ENCODE measurements at places on chromosomes 7 and 10.

GRCh38 chr7:151429560-151430331 is 10.2 kb downstream of the CRYGN start:
- no peak for DNase-seq

- no peak for DNase-seq
These were observed 18.6 kb downstream of the NPFFR1 start for GRCh38 chr10:70265032-70265689.

GRCh38 chr7:133372337-133372736 is 119.5 kb downstream of the EXOC4 start:
- DNase-seq = no peak

- no peak for DNase-seq
These were observed at the start of gene EGFR for GRCh38 chr7:55018361-55019190. Gene EGFR (plus strand): TSS chr7:55019017. CDS start chr7:55019278, 261 bp downstream.

- DNase-seq = peak; percentile 80
These were observed 50.6 kb downstream of the PRTFDC1 start for GRCh38 chr10:24901686-24902399.

DNA sequence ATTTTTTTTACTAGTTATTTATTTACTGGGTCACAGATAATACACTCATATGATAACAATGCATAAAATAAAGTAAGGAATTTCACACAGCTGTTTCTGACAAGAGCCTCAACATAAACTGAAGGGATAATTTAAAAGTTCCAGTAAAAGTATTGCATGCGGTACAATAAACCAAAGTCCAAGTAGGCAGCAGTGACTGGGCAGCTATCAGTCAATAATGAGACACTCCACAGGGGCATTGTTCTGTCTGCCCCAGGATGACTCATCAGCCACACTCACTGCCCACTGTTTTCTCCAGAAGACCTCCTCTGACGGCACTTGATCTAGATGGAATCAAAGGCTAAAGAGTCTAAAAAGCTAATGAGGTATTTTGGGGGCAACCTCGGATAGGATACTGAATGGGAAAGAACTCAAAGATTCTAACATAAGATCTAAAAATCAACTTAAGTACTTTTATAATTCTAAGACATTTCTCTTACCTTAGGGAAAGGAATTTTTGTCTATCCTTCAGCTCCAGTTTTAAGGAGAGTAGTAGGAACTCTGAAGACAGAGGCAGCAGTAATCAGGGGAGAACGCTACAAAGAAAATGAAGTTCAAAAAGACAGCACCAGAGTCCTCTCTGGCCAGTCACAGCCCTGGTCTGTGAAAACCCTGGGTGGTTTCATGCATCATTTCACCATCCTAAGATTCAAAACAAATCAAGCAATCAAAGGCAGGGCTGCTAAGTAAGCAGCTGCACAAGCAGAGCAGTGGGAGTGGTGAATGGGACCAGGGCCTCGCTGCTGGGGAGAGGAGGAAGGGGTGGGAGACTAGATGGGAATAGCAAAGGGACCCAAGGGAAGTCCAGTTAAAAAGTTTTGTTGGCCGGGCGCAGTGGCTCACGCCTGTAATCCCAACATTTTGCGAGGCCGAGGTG is 175.1 kb downstream of the AVL9 start:
- DNase-seq = no peak

DNA sequence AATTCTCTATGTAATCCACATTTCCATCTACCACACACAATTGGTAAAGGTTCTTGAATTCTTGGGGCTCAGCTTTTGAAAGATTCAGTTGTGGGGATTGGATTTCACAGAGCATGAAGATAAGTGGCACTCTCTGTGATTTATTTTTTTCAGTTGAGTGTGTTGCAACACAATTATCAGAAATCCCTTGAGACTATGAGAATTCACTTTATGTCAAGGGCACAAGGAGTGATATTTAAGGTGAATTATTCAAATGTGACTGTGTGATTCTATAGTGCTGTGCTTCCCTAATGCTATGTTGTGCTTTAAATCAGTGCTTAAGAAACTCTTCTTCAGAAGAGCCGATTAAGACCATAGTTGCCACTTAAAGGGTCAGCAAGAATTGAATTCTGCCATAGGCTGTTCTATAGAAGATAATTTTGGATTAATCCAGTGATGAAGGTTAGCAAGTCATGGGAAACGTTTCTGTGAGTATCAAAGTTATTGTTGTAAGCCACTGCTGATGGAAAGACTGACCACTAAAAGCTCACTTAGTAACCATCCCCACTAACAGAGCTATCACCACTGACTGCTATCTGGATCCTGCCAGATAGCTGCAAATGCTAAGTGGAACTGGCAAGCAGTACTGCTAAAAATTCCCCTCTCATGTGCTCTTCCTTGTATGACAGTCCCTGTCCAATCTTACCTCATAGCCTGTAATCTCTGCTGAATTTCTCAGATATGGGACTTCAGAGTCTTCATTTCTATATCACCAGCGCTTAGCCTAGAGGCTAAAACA is 134.0 kb upstream of the SEMA3D start:
- DNase-seq = no peak

- no peak for DNase-seq
These were observed 299.4 kb upstream of the VSTM2A start for GRCh38 chr7:54242776-54243175.

- DNase-seq = peak; percentile 76
These were observed 22.5 kb downstream of the CCDC186 start for GRCh38 chr10:114151486-114151885.

DNA sequence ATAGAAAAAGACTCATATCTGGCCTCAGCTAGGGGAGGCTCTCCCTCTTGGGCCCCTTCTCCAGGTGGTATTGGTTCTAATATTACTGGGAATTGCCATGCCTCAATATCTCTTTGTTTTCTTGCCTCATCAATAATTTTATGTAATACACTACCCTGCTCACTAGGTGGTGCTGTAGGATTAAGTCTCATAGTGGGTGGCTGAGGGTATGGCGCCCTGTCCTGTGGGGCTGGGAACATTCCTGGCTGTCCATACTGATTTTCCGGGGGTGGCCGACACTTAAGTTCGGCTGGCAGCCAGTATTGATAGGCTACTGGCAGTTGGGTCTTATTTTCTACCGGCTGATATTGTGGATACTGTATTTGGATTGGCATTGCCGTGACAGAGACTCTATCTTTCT is 9.0 kb upstream of the TAS2R3 start:
- DNase-seq = no peak

GRCh38 chr7:45880433-45880860 is 7.6 kb upstream of the CCDC201 start:
- DNase-seq = no peak

- DNase-seq = no peak
These were observed 19.2 kb downstream of the TMEM270 start for GRCh38 chr7:73879977-73880681.

DNA sequence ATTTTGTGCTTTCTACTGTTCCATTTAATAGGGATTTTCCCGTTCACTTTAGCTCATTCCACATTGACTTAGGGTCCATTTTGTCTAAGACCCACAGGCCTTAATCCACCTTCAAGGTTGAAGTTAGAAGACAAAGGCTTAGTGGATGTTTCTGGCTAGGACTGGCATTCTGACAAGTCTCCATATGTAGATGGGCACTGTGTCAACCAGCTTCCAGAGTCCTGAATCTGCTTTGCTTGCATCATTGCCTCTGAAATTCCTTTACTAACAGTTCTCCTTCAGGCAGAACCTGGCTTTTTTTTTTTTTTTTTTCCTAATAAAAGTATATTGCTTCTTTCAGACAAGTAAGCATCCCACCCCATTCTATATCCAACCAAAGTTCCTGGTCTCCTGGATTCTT is 69.6 kb upstream of the PDCD4 start:
- peak; percentile 27 for DNase-seq

- DNase-seq = no peak
These were observed 42.9 kb downstream of the CSTF2T start for GRCh38 chr10:51656503-51656902.

GRCh38 chr7:74479066-74479781 is 25.5 kb downstream of the GTF2IRD1 start:
- no peak for DNase-seq

- no peak for DNase-seq
These were observed 45.2 kb downstream of the PCLO start for GRCh38 chr7:83117466-83117865.

DNA sequence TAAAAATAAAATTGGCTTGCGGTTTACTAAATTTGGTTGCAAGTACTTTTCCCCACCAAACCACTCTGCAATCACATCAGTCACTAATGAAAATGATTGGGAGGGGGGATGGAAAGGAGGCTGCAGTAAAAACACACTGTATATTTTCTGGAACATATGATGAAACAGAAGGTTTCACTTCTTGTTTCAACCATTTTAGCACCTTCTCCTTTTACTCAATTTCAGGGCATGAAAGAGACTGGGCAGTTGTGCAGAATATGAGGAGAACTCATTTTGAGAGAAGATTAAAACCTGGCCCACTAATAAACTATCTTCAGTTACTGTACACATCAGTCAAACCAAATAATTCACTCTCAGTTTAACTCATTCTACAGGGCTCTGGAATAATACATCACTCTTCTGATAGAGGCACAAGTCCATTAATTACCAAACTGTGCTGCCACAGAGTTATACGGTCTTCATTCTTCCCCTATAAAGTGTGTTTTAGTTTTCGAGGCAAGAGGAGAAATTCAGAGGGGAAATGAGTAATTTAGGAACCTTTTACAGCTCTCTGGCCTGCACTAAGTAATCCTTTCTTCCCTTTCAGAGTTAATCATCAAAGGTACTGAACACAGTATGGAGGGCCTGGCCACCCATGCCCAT is 25.5 kb downstream of the JAZF1 start:
- DNase-seq = no peak

- no peak for DNase-seq
These were observed 17.8 kb upstream of the AKAP9 start for GRCh38 chr7:91922857-91923256.
